ENCODE measurements at places on chromosomes 4 and X.

GRCh38 chr4:104815665-104816064, 321.0 kb upstream of the CXXC4 start:
- no peak for DNase-seq

GRCh38 chr4:115110191-115111181, 2.9 kb downstream of the NDST4 start:
- DNase-seq: no peak

- DNase-seq: no peak
Measured at GRCh38 chr4:21554066-21554465, 394.5 kb downstream of the KCNIP4 start.

GRCh38 chr4:83118869-83119268, 4.3 kb upstream of the PLAC8 start:
- DNase-seq: no peak

GRCh38 chr4:184536065-184536880, 61.9 kb upstream of the IRF2 start:
- DNase-seq: no peak

GRCh38 chr4:98430708-98431403, 169.7 kb downstream of the RAP1GDS1 start:
- DNase-seq: no peak

DNA sequence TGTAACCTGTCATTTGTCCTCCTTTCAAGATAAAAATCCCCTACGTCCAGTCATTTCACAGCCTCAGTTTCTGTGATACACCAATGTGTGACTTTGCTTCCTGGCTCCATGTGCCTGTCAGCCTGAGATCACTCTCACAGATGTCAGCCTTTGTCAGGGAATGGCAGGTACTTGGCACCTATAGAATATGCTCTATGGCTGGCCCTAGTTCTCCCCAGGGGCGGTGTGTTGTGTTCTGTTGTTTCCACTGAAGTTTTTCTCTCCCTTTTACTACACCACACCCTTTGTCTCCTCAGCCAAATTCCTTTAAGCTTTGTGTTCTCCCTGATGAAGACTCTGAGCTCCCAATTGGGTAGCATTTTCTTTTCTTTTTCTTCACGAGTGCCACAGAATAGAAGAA, 81.7 kb downstream of the ALPK1 start:
- DNase-seq: no peak

Data from stimulated activated CD8-positive, alpha-beta memory T cell treated with anti-CD3 and anti-CD28 coated beads, Interleukin-7, amount 100 ng/mL, for 1 hour (primary cell).